A172 (cell line): ENCODE measurements at places on chromosomes 7 and 10. TPM values are rescaled to one million over a fixed set of nuclear protein-coding genes. Genes with fewer than 3 reads are reported as not detected.

GRCh38 chr10:7071421-7071820, 339.4 kb downstream of the SFMBT2 start:
- DNase-seq: no peak

Gene NDUFA5
- total RNA-seq: 109 and 133 TPM in 2 replicates

GRCh38 chr10:78777867-78778266, 290.9 kb upstream of the ZMIZ1 start:
- DNase-seq: no peak

DNA sequence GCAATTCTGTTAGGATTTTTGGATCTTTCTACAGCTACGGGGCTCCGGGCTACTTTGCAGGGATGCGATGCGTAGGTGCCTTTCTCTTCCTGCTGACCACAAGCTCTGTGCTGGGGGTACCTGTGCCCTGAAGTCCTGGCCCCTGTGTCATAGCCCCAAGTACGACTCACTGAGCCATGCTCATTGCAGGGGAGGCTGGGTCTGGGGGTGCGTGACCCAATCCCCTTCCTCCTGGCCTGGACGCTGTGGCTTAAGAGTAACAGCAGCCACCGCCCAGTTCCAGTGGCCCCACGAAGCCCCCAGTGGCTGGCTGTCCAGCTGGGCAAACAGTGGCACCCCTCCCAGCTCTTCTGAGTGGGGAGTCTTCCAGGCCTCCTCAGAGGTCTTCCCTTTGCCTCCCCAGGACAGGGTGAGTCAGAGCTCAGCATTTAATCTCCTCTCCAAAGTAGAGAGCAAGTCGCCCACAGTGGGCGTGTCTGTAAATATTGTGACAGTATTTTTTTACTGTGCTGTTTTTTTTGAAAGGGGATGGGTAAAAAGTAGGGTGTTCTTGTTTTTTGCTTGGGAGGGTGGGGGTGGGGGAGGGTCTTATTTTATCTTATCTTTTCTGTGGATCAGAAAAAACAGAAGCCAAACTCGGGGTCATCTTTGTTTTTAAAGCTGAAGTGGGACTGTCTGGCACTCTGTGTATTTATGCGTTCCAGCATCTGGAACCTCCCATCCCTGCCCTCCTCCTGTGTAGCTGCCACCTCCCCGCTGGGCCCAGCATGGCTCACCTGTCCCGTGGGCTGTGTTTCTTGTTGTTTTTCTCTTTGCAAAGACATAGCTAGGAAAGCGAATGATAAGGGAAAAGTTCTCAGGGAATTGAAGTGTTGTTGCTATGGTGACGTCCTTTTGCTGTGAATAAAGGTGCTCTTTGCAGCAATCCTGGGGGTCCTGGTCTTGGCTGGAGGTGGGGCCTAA, 8.2 kb downstream of the LFNG start:
- DNase-seq: peak; percentile 98

Gene PRF1
- not detected in 2 replicates for total RNA-seq

DNA sequence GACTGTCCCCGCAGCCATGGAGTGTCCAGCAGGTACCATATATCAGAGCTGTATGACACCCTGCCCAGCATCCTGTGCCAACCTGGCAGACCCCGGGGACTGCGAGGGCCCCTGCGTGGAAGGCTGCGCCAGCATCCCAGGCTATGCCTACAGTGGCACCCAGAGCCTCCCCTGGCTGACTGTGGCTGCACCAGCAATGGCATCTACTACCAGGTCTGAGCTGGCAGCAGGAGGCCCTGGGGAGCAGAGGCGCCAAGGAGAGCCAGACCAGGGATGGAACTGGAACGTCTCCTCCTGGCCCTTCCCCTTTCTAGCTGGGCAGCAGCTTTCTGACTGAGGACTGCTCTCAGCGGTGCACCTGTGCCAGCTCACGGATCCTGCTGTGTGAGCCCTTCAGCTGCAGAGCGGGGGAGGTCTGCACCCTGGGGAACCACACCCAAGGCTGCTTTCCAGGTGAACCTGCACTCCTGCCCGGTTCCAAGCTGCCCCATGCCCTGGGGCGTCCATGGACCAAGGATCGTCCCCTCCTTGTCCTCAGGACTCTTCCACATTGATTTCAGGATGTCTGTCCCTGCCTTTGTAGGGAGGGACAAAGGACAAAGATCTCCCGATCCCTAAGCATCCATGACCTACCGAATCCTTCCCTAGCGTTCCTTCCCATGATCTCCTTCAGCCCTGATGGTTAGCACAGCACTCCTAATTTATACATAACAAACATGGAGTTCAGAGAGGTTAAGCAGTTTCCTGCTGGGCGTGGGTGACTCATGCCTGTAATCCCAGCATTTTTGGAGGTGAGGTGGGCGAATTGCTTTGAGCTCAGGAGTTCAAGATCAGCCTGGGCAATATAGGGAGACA, 33.3 kb downstream of the EPHB4 start:
- DNase-seq: peak; percentile 43

- no peak for DNase-seq
Measured at GRCh38 chr10:133461027-133461426, 7.3 kb downstream of the SCART1 start.

- no peak for DNase-seq
Measured at GRCh38 chr7:1355568-1356340, 103.5 kb downstream of the MICALL2 start.

DNA sequence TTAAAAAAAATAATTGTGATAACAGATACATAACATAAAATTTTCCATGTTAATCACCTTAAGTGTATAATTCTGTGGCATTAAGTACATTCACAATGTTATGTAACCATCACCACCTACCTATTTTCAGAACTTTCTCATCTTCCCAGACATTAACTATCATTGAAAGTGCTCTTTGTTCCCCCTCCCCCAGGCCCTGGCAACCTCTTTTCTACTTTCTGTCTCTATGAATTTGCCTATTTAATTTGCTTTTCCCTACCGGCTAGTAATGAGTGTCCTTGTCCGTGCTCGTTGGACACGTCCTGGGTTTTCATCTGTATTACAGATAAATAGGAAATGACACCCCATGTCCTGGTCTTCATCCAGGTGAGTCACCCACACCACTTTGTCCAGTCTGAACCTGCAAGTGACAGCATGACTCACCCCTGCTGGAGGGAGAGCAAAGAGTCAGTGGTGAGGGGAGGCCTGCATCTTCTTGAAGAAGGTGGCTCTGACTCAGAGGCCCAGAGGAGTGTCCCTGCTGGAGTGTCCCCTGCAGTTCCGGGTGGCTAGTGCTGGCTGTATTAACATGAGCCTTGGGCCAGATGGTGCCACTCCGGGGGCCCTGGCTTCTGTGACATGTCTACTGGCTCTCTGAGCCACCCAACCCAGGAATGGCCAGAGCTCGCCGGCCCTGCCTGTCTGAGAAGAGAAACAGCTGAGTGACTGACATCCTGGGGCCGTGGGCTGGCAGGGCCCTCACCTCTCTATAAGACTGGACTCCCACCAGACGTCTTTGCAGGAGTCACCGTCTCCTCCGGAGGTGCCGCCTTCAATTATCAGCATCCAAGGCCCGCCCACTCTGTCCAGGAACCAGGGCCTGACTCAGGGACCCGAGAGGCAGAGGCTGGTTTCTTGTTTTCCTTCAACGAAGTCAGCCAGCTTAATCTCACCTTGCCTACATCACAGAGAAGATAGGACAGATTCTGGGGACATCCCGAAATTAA, 503.2 kb upstream of the MKI67 start:
- peak; percentile 4 for DNase-seq

- DNase-seq: no peak
Measured at GRCh38 chr10:43960981-43961380, 312.3 kb upstream of the ZNF32 start.

- no peak for DNase-seq
Measured at GRCh38 chr10:84668186-84668763, 339.9 kb downstream of the CCSER2 start.

DNA sequence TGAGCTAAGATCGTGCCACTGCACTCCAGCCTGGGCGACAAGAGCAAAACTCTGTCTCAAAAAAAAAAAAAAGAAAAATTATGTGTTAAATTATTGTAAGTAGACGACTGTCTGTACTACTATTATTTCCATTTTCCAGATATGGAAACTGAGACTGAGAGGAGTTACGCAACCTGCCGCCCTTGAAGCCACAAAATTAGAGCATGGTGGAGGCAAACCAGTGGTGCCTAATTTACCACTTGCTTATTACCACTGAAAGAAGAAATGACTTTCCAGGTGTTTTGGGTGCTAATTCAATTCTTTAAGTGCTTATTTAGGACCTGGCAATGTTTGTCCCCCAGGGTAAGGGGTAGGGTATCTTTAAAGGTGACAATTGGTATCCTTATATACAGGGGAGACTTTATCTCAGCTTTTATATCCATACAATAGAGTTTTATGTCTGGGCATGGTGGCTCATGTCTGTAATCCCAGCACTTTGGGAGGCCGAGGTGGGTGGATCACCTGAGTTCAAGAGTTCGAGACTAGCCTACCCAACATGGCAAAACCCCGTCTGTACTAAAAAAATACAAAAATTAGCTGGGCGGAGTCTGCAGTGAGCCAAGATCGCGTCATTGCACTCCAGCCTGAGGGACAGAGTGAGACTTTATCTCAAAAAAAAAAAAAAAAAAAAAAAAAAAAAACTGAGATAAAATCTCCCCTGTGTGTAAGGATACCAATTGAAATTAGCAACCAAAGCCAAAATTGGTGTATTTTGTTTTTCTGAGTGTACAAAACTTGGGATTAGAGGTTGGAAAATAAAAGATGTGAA, 16.6 kb upstream of the CAMK1D start:
- peak; percentile 30 for DNase-seq

DNA sequence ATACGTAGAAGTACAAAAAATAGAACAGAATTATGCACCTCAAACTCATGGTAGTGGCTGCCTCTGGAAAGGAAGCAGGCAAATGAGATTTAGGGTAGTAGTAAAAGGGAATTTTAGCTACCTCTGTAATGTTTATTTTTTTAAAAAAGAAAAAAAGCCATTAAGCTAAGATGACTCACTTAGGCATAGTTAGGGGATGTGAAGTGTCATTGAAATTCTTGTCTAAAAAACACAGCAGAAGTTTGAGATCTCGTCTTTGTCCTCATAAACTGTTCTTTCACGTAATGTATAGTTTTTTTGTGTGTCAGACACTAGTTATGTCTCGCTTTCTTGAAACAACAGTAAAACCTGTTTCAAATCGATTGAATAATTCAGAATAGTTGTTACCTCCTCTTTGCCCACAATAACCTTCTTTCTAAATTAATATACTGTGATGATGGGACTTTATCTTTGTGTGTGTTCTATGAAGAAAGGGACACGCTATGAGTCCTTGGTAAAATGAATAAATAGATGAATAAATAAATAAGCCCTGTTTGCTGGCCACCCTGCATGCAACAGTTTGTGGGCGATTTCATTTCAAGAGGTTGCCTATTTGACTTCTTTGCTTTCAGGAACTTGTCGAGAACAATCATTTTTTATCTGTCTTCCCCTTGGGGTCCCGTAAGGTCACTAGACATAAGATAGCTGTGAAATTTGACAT, 14.5 kb upstream of the FBXW4 start:
- peak; percentile 29 for DNase-seq

DNA sequence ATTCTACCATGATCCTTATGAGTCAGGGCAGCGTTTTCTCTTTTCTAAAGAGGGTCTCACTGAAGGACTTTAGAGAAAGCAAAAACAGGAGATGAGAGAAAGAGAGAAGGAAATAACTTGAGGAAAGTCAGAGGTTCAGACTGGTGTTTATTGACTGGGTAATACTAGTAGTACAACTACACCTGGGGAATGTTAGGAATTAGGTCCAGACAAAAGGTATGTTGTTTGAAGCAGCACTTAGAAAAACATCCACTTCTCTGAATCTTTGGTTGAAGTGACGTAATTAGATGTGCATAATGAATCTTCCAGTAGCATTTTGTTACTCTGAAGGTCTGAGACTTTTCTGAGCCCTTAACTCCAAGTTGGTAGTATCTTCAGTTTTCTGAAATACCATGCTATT, 380.3 kb upstream of the LRGUK start:
- DNase-seq: no peak

GRCh38 chr10:2020836-2021235, 283.5 kb upstream of the ADARB2 start:
- no peak for DNase-seq

Gene CFTR
- total RNA-seq: 0.02 TPM in 1 of 2 replicates, not detected in the other

DNA sequence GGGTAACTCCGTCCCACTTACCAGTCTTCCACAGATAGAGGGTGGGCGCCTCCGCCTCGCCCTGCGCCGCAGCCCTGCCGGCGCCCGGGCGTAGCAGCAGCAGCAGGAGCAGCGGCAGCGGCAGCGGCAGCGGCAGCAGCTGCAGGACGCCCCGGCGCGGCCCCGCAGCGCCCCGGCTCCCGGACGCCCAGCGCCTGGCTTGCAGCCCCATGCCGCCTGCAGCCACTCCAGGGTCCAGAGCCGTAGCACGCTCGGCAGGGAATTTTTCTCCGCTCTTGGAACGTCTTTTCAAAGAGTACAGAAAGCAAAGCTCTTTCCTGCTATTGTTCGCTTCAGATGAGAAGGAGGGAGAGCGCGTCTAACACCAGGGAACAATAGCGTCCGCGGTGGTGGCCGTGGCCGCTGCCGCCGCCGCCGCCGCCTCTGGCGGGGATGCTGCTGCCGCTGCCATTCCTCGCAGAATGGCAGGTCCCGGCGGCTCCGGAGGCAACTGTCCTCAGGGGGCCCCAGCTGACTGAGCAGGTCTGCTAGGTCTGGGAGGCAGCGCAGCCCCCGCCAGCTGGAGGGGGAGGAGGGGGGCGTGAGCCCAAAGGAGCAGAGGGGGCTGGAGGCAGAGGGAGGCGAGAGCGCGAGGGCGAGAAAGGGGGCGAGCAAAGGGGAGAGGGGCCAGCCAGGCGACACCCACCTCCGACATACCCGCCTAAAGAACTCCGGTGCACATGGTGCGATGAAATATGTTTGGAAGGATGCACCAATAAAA, at the start of gene THSD7A:
Gene THSD7A (minus strand): TSS at position 463 of the 760 bp plus-strand sequence. CDS start 252 bp downstream, at position 211.
- DNase-seq: peak; percentile 30

Gene IMPDH1
- total RNA-seq: 77.8 and 78.1 TPM in 2 replicates

- DNase-seq: no peak
Measured at GRCh38 chr7:156327474-156327873, 313.1 kb upstream of the RNF32 start.

DNA sequence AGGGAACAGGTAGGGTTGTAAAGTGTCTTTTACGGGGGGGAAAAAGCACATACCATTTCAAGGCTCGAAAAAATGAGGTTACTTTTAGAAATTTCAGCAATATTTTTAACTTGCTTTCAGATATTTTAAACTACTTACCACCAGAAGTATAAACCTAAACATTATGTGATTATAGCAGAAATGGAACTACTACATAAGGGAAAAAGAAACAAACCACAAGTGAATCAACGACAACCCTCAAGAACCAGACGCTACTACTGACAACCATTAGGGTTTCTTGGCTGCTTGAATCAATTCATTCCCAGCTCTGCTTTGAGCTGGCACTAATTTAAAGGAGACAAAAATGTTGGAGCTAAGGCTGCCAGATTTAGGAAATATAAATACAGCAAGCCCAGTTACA, 80.1 kb downstream of the ZFAND4 start:
- DNase-seq: no peak

Gene SLC16A12
- total RNA-seq: 0.38 and 0.50 TPM in 2 replicates

DNA sequence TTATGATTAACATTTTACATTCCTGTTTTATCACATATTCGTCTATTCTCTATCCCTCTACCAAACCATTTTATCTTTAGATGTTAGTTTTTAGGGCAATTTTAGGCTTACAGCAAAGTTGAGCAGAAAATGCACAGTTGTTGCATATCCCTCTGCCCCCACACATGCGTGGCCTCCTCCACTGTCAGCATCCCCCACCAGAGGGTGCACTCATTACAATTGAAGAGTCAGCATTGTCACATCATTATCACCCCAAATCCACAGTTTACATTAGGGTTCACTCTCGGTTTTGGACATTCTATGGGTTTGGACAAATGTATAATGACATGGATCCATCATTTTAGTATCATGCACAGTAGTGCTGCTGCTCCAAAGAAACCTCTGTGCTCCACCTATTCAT, 86.4 kb downstream of the WDR37 start:
- DNase-seq: no peak

GRCh38 chr10:3964516-3964915, 179.5 kb upstream of the KLF6 start:
- no peak for DNase-seq
